ENCODE measurements at places on chromosomes 11 and 22.

DNA sequence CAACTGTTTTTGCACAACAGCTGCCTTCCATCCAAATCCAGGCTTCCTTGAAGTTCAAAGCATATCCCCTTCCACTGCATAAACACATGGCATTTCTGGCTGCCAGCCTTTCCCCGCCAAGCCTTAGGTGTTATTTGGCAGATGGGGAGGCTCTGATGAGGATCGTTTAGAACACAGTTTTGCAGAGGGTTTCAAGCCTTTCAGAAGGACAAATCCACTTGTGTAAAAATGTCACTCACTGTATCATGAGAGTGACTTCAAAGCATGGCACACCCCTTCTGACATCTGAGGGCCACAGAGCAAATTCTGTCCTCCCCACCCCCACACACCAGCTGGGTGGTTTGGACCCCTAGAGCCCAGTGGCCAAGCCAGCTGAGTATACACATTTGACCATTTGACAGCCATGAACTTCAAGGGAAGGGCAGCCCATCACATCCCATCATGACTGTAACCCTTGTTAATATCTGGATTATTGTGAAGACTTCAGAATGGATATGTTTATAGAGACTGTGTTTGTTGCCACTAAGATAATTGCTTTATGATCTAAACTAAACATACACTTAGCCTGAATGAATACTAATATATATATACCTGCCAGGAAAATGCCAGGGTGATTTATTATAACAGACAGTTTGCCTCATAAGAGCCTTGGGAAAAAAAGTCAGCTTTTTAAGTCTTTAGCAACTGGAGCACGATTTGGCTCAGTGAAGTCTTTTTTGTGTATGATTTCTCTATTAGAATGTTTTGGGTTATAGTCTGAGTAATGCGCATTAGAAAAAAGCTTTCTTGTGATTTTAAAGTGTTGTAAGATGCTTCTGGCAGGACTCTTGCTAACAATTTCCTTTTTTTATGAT, 31.9 kb downstream of the FBLN1 start:
- DNase-seq: no peak

DNA sequence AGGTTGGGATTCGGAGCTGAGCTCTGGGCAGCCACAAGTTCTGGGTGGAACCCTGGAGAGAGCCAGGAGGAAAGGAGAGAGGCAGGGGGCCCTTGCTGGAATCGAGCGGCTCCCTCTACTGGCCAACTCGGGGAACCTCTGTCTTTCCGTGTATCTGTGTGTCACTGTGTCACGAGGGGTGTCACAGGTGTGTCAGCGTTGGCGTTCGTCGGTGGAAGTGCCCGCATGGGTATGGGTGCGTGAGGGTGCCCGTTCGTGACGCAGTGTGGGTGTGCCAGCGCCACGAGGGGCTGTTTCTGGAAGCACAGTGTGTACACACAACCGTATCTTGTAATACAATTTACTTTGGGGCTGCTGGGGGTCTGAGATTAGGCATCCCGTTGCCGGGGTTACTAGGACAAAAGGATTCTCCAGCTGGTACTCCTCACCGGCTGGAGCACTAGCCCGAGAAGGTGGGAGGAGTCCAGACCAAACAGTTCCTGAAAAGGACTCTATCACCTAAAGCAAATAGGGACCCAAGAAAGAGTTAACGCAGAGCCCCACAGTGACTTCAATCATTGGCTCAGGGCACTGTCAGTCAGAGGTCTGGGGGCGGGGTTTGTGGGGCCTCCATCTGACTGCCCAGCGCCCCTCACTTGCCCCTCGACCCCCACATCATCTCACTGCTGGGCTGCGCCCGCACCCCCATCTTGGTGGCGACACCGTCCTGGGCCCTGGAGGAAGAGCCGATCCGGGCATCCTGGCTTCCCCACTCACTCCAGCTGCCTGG, 2.6 kb upstream of the BCL9L start:
- peak; percentile 80 for DNase-seq

- DNase-seq: no peak
Observed at GRCh38 chr11:131099013-131099412, 182.7 kb upstream of the SNX19 start.

DNA sequence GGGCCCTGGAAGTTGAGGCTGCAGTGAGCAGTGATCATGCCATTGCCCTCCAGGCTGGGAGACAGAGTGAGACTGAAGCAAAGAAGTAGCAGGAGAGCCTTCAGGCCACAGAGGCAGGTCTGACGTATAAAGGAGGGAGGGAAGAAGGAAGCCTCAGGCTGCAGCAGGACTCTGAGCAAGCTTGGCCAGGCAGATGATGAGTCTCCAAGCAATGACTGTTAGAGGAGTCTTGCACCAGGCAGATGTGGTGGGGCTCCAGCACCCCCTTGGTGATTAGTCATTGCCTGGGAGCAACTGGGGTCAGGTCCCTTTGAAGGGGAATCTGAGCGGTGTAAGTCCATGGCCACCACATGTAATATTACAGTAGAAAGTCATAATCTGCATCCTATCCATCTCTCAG, 36.6 kb upstream of the NFAM1 start:
- no peak for DNase-seq

DNA sequence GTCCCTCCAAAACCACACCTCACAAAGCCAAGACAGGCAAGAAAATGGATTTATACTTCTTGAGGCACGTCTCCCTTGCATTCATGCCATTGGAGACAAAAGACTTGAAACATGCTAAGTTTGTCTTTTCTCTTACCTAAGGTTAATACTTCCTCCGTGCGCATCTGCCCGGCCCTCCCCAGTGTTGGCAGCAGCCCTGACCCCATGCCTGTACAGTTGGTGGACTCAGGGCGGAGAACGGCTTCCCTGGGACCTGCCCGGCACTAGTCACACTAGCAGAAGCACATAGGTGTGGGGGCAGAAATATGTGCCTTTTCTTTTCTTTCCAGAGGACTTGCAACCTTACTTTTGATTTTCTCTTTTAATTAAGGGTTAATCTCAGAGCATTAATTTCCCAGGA, 45.2 kb upstream of the FLI1 start:
- no peak for DNase-seq

DNA sequence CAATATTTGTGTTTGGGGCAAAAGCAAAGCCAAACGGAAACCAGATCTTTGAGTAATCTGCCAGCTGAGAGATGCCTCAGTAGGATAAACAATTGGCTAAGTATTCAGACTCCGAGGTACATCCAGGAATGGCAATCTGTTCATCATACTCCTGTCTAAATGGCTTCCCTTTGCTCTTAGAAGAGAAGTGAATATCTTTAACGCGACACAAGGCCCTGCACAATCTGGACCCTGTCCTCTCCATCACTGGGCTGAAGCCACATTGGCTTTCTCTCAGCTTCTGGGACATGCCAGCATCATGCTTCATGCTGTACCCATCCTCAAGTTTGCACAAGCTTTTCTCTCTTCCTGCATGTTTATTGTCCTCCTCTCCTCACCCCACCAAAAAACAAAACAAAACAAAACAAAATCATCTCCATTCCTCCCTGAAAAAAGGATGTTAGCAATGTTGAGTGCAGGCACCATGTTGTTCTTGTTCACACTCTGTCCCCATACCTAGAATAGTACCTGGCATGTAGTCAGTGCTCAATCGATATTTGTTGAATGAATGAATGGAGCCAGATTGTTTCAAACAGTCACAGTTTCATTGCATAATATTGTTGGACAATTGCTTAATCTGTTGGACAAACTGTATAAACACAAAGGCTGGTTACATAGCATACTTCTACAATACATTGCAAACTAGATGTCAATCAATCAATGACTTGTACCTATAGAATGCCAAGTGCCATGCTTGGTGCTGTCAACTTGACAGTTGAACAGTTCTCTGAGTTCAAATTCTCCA, 38.2 kb upstream of the SESN3 start:
- DNase-seq: no peak

- DNase-seq: no peak
Observed at GRCh38 chr11:67177399-67178281, 58.6 kb downstream of the KDM2A start.

DNA sequence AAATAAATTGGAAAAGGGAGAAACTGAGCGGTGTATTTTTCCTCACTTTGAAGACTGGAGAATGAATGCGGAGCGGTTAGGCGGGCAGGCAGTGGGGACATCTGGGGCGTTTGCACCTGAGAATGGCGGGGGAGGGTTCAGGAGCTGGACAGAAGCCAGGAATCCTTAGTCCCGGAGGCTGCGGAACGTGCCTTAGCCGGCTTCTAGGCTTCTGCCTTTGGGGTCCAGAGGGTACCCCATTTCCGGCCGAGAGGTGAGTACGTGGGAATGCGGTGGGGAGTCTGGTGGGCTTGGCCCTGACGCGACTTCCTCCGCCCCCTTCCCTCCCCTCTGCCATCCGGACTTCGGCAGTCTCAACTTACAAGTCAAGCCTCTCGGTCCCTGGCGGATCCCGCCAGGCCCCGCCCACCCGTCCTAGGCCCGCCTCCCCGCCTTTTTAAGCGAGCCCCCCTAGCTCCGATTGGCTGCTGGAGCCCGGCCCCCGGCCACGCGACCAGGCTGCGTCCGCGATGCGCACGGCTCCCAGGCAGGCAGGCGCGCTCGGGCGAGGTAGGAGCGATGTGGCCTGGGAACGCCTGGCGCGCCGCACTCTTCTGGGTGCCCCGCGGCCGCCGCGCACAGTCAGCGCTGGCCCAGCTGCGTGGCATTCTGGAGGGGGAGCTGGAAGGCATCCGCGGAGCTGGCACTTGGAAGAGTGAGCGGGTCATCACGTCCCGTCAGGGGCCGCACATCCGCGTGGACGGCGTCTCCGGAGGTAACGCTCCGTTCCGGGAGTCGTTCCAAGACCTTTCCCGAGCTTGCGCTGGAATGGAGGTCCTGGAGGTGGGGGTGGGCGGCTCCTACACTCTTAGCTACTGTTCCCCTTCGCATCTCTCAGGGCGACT, at the start of gene GCAT:
Gene GCAT (plus strand): TSS at position 525 of the 884 bp plus-strand sequence. CDS start 34 bp downstream, at position 559.
- DNase-seq: peak; percentile 87

DNA sequence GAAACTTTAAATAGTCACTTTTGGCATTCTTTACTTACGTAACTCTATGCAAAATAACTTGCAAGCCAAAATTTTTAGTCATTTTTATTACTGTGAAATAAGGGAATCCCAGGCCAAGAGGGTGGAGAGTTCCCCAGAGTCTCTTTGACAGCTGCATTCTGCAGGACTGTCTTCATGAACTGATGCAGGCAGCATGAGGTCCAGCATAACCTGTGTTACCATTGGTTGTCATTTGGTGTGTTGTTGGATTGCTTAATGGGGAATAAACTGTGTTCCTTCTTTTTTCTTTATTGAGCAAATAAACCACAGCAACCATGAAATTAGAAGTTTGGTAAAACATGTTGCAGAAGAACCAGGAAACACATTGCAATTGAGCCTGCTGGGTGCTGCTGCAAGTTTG, 24.6 kb downstream of the MMP27 start:
- DNase-seq: no peak

DNA sequence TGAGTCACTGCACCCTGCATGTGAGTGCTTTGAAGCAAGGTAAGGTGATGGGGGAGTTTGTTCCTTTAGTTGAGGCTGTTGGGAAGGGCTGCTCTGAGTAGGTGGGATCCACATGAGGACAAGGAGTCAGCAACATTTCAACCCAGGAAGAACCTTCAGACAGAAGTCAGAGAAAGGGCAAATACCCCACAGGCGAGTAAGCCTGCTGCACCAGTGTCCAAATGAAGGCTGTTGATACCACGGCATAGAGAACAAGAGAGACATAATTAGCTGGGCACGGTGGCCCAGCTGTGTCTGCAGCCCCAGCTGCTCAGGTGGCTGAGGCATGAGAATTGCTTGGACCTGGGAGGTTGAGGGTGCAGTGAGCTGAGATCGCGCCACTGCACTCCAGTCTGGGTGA, 54.3 kb upstream of the CLMP start:
- no peak for DNase-seq

- no peak for DNase-seq
Observed at GRCh38 chr11:70491696-70492472, 93.6 kb downstream of the CTTN start.

DNA sequence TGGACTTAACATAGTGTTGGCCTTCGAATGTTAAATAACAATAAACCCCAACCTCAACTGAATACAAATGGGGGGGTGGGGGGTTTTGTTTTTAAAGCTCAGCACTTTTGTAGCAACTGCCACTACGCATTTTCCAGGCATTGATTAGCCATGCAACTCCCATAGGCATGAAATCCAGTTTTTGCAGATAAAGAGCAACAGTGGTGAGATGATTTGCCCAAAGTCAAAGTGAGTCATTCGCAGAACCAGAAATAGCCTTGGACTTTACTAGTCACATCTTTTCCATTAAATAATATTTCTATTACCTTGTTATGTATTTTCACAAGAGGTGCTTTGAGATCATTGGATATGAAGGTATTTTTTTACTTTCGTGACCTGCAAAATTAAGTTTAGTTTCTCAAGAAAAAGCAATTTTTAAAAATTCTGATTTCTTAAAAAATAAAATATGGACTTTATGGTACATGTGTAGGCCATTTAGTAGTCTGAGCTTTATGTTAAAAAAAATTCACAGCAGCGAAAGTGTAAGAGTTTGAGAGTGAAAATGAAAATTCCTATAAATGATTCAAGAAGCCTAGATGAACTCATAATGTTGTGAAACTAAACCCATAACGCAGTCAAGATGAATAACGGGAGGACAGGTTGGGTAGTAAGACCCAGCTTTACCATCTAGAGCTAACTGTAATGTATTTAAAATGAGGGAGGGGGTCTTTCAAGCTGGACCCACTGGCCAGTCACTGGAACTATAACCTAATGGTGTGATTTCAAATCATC, 1.9 kb upstream of the PHF21A start:
- no peak for DNase-seq

- DNase-seq: no peak
Observed at GRCh38 chr22:20446383-20446970, 8.9 kb upstream of the SCARF2 start.

GRCh38 chr11:74877132-74877531, 71.8 kb downstream of the XRRA1 start:
- no peak for DNase-seq

- no peak for DNase-seq
Observed at GRCh38 chr22:46090631-46091201, 59.6 kb upstream of the PPARA start.

DNA sequence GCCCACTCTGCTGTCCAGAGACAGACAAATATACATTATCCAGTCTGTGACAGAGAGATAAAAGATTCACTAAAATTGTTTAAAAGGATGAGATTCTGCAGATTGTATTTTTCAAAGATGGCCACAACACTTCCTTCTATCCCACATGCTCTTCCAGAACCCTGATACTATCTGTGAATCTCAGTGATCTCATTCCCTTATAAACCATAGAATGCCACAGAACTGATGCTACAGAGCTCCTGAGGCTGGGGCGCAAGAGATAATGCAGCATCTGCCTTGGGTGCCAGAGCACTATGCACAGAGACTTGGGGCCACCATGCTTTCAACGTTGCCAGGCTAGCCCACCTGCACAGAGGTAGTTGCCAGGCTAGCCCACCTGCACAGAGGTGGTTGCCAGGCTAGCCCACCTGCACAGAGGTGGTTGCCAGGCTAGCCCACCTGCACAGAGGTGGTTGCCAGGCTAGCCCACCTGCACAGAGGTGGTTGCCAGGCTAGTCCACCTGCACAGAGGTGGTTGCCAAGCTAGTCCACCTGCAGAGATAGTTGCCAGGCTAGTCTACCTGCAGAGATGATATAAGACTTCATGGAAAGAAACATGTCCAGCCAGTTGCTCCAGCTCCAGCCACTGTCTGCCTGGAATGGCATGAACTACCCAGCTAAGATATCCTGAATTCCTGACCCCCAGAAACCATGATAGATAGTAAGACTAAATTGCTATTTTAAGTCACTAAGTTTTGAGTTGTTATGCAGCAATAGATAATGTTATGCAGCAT, 17.6 kb upstream of the SEPTIN5 start:
- no peak for DNase-seq

All from bone marrow (tissue), 2 donors.